ENCODE measurements at places on chromosomes 7 and 10.

DNA sequence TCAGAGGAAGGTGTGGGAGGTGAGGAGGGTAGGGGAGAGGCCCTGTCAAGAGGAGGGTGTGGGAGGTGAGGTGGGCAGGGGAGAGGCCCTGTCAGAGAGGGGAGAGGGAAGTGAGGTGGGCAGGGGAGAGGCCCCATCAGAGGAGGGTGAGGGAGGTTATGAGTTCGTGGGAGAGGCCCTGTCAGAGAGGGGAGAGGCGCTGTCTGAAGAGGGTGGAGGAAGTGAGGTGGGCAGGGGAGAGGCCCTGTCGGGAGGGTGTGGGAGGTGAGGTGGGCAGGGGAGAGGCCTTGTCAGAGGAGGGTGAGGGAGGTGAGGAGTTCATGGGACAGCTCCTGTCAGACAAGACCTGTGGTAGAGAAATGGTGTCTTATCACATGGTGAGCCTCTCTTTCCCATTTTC is 74.4 kb downstream of the INPP5A start:
- DNase-seq = no peak

DNA sequence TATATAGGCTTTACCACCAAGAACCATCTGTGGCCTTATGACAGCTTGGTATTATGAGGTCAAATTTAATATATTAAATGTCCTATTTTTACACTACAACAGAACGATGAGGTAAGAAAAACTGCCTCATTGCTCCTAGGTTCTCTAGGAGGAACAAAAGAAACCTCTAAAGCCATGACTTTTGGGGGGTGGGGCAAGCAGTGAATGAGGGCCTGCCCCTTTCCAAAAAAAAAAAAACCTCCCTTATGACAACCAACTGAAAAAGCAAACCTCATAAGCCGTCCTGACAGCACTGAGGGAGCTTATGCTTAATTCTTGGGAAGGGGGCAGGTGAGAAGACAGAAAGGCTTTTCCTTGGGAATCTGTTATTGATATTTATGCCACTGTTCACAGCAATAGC is 116.6 kb downstream of the KMT2E start:
- no peak for DNase-seq

DNA sequence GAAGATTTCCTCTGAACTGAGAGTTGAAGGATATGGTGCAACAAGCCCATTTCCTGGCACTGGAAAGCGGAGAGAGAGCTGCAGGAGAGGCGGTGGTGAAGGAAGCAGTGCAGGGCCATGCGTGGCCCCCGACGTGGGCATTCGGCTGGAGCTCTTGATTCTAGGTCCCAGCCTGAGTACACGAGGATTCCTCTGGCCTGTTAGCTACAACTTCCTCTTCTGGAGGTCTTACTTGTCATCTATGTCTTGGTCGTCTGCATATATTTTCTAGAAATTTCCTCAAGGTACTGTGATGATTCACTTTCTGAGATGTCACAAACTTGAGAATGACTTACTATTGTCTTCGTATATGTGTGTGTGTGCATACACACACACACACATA is 59.2 kb upstream of the JAZF1 start:
- no peak for DNase-seq

DNA sequence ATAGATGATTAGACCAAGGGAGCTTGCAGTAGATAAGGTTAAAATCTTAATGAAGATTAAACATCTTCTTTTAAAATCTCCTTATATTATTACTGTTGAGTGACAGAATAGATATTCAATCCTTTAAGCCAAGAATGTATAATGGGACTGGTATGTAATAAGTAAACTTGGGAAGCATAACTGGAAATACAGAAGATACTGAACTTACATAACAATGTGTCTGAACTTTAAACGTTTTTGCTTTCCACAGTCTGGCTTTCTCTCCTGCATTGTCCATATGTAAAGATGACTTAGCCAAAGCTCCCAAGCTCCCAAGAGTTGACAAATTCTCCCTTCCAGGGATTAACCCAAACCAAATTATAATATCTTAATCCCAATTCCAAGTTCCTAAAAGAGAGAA is 129.8 kb downstream of the KCND2 start:
- DNase-seq = no peak

- peak; percentile 85 for DNase-seq
Measured at GRCh38 chr10:124719213-124719851, 24.8 kb downstream of the FAM53B start.

All from hippocampal formation (tissue), 2 donors.